ENCODE measurements at places on chromosomes 2 and 18. TPM values are rescaled to one million over a fixed set of nuclear protein-coding genes. Genes with fewer than 3 reads are reported as not detected.
A peak's percentile ranks its signal among the peaks of the same experiment; 100 is the strongest.

The UGT1A4 gene
- not detected for polyA plus RNA-seq

The GPR45 gene
- not detected for polyA plus RNA-seq

GRCh38 chr2:98588880-98589431, 19.4 kb downstream of the COA5 start:
- no peak for DNase-seq
- H3K4me3 ChIP-seq, result no peak overlapping the region
- peaks cover 55% of the 10 kb centered on the region for H3K36me3 ChIP-seq
- H3K4me1 ChIP-seq, result no peaks in the 10 kb centered on the region
- no peaks in the 10 kb centered on the region for H3K27me3 ChIP-seq

The SNTG2 gene
- 0.65 TPM for polyA plus RNA-seq

The CD207 gene
- 0.04 TPM for polyA plus RNA-seq

- H3K36me3 ChIP-seq, result no peaks in the 10 kb centered on the region
- no peaks in the 10 kb centered on the region for H3K4me1 ChIP-seq
- no peaks in the 10 kb centered on the region for H3K27me3 ChIP-seq
- no peak for DNase-seq
Measured at GRCh38 chr2:96393989-96394761, 58.6 kb downstream of the NCAPH start.

The CRYGC gene
- polyA plus RNA-seq, result not detected

- no peaks in the 10 kb centered on the region for H3K27me3 ChIP-seq
- H3K27ac ChIP-seq, result no peak overlapping the region
- no peaks in the 10 kb centered on the region for H3K4me1 ChIP-seq
- no peaks in the 10 kb centered on the region for H3K36me3 ChIP-seq
- H3K4me3 ChIP-seq, result no peak overlapping the region
- no peak for DNase-seq
Measured at GRCh38 chr2:20494241-20494640, 47.4 kb downstream of the RHOB start.

- peaks cover 51% of the 10 kb centered on the region for H3K4me1 ChIP-seq
- H3K4me3 ChIP-seq, result no peak overlapping the region
- no peak for DNase-seq
- no peak overlapping the region for H3K27ac ChIP-seq
- H3K27me3 ChIP-seq, result no peaks in the 10 kb centered on the region
Measured at GRCh38 chr18:36636237-36636817, 192.5 kb downstream of the TPGS2 start.

The GPAT2 gene
- 5.6 TPM for polyA plus RNA-seq

DNA sequence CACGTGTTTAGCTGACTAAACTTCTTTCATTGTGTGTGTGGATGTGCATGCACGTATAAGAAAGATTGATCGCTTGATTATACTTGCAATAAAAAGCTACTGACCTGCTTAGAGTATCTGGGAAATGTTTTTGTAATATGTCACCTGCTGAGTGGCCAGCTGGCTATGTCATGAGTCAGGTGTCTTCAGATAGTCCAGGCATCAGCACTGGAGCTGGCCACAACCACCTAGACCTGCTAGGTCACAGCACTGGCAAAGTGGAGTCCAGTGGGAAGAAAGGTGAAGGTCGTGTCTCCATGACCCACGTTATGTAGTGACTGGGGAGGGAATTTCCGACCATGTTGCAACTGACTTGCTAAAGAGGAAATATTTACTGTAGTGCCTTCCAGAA, 147.0 kb downstream of the ESCO1 start:
- H3K27ac ChIP-seq, result no peak overlapping the region
- peaks cover 18% of the 10 kb centered on the region for H3K4me1 ChIP-seq
- no peaks in the 10 kb centered on the region for H3K36me3 ChIP-seq
- DNase-seq, result no peak
- no peaks in the 10 kb centered on the region for H3K27me3 ChIP-seq

GRCh38 chr2:161369311-161369710, 46.8 kb upstream of the TBR1 start:
- no peak for DNase-seq
- H3K4me1 ChIP-seq, result no peaks in the 10 kb centered on the region
- H3K27me3 ChIP-seq, result no peaks in the 10 kb centered on the region
- H3K36me3 ChIP-seq, result peaks cover 49% of the 10 kb centered on the region
- no peak overlapping the region for H3K4me3 ChIP-seq
- H3K27ac ChIP-seq, result no peak overlapping the region

DNA sequence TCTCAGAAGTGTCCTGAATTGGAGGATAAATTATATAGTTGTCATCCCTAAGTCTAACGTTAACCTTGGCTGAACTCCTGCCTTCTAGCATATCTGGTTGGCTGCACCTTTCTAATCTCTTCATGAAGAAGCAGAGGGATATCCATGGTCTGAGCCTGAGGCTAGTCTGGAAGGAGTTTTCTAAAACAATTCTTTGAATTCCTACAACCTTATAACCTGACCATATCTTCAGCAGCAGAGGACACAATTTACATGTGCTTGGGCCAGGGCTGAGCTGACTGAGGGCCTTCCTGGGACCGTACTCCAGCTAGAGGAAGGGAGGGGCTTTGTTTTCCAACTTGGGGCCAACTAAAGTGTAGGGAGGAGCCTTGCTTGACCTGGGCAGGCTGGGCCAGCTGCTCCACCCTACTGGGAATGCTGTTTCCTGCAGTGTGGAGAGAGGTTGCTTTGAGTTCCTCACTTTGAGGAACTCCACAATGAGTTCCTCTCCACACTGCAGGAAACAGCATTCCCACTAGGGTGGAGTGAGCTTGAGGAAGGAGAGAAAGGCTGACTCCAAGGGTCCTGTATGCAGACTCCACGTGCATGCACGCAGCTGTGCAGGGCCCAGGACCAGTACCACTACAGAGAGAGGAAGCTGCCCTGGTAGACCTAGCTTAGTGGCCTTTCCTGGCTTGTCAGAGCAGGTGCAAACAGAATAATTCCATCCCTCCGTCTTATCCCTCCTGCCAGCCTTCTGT, 19.6 kb downstream of the CEP68 start:
- H3K4me1 ChIP-seq, result peaks cover 46% of the 10 kb centered on the region
- peak overlapping the region; percentile 12 for H3K27ac ChIP-seq
- peaks cover 82% of the 10 kb centered on the region for H3K36me3 ChIP-seq
- no peak overlapping the region for H3K4me3 ChIP-seq

DNA sequence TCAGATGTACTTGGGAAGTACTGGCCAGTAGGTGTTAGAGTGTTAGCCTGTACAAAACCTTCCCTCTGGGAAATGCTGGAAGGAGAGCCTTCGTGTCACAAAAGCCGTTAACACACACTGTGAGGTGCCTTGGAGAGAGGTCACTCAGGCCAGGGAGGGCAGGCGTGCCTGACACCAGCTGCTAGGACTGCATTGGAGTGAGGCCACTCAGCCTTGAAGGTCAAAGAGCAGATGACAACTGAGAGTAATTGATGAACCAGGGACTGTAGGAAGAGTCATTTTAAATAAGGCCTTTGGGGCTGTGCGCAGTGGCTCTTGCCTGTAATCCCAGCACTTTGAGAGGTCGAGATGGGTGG, 45.4 kb downstream of the ASAP2 start:
- H3K27me3 ChIP-seq, result no peaks in the 10 kb centered on the region
- peak overlapping the region; percentile 58 for H3K27ac ChIP-seq
- H3K36me3 ChIP-seq, result no peaks in the 10 kb centered on the region
- no peak for DNase-seq

The ADAM23 gene
- 34.1 TPM for polyA plus RNA-seq

The RGPD4 gene
- not detected for polyA plus RNA-seq

DNA sequence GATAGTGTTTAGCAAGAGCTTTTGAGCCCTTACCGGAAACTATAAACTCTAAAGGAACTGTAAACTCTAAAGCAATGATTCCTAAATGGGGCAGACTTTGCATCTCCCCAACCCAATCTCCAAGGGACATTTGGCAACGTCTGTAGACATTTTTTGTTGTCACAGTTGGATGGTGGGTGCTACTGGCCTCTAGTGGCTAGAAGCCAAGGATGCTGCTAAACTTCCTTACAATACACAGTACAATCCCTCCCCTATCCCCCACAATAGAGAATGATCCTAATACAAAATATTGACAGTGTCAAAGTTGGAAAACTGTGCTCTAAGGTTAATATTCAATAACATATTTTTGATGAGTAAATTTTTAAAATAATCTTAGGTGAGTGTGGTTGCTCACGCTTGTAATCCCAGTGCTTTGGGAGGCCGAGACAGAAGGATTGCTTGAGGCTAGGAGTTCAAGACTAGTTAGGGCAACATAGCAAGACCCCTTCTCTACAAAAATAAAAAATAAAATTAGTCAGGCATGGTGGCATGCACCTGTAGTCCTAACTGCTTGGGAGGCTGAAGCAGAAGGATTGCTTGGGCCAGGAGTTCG, 66.7 kb downstream of the PTPN4 start:
- no peak overlapping the region for H3K27ac ChIP-seq
- DNase-seq, result no peak
- no peak overlapping the region for H3K4me3 ChIP-seq
- no peaks in the 10 kb centered on the region for H3K27me3 ChIP-seq
- H3K4me1 ChIP-seq, result peaks cover 6% of the 10 kb centered on the region

The B3GNT7 gene
- polyA plus RNA-seq, result 0.68 TPM

GRCh38 chr18:13604786-13605185, 121.6 kb downstream of the FAM210A start:
- DNase-seq, result no peak
- no peak overlapping the region for H3K4me3 ChIP-seq
- no peaks in the 10 kb centered on the region for H3K4me1 ChIP-seq
- H3K27me3 ChIP-seq, result no peaks in the 10 kb centered on the region
- no peaks in the 10 kb centered on the region for H3K36me3 ChIP-seq
- no peak overlapping the region for H3K27ac ChIP-seq

DNA sequence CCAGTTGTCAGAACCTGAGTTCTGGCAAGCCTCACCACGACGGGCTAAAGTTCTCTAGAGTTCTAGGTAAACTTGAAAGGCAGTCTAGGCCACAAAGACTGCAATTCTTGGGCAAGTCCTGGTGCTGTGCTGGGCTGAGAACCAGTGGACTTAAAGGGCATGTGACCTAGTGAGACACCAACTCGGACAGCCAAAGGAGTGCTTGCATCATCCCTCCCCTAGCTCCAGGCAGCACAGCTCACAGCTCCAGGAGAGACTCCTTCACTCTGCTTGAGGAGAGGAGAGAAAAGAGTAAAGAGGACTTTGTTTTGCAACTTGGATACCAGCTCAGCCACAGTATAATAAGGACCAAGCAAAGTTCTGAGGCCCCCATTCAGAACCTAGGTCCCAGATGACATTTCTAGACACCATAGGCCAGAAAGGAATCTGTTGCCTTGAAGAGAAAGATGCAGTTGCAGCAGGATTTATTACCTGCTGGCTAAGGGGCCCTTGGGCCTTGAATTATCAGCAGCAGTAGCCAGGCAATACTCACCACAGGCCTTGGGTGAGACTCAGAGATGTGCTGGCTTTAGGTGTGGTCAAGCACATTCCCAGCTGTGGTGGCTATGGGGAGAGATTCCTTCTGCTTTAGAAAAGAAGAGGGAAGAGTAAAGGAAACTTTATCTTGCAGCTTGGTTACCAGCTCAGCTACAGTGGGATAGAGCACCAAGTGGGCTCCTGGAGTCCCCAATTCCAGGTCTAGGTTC, 51.8 kb downstream of the UPP2 start:
- no peak for DNase-seq
- no peak overlapping the region for H3K4me3 ChIP-seq
- no peaks in the 10 kb centered on the region for H3K36me3 ChIP-seq
- H3K27ac ChIP-seq, result no peak overlapping the region
- H3K27me3 ChIP-seq, result no peaks in the 10 kb centered on the region
- H3K4me1 ChIP-seq, result no peaks in the 10 kb centered on the region

The SEPTIN10 gene
- 13.5 TPM for polyA plus RNA-seq

DNA sequence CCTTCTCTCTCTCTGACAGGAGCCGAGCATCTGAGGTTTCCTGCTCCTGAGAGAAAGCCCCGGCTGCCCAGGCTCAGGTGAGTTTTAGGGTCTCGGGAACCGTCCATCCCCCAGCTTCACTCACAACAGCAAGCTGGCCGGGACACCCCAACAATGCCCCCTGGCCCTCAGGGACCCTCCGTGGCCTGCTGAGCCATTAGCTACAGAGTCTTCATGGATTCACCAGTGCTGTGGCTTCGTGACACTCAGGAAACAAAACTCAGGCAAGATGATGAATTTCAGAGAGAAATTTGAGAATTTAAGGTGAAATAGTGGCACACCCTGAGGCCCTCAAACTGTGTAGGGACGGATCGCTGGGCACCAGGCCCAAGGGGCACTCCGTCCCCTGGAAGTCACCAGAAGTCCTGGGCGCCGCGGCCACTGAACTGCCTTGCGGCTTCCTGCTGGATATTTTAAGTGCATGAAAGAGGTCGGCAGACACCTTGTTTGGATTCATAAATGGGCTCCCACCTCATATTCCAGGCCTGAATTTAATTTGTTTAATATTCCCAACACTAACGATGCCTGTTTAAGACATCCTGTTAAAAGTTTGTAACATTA, 368.3 kb upstream of the SALL3 start:
- H3K4me3 ChIP-seq, result no peak overlapping the region
- no peak overlapping the region for H3K27ac ChIP-seq
- no peaks in the 10 kb centered on the region for H3K27me3 ChIP-seq

The GYPC gene
- polyA plus RNA-seq, result 369 TPM

GRCh38 chr2:24837996-24838513, 44.8 kb downstream of the CENPO start:
- H3K4me3 ChIP-seq, result no peak overlapping the region
- no peaks in the 10 kb centered on the region for H3K27me3 ChIP-seq
- H3K27ac ChIP-seq, result no peak overlapping the region
- no peak for DNase-seq
- H3K4me1 ChIP-seq, result no peaks in the 10 kb centered on the region

- no peaks in the 10 kb centered on the region for H3K36me3 ChIP-seq
- H3K4me1 ChIP-seq, result peaks cover 12% of the 10 kb centered on the region
- H3K27ac ChIP-seq, result no peak overlapping the region
Measured at GRCh38 chr2:172965433-172966212, 110.0 kb upstream of the MAP3K20 start.

DNA sequence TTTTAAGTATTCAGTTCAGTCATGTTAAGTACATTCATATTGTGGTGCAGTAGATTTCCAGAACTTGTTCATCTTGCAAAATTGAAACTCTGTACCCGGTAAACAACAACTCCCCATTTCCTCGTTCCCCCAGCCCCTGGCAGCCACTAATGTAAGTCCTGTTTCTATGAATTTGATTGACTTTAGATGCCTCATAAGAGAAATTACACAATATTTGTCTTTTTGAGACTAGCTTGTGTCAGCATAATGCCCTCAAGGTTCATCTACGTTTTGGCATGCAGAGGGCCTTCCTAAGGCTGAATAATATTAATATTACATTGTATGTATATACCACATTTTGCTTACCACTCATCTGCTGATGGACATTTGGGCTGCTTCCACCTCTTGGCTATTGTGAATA, 30.9 kb downstream of the METTL21A start:
- H3K27ac ChIP-seq, result no peak overlapping the region
- no peaks in the 10 kb centered on the region for H3K4me1 ChIP-seq
- no peak overlapping the region for H3K4me3 ChIP-seq

- H3K36me3 ChIP-seq, result peaks cover 2% of the 10 kb centered on the region
- peaks cover 6% of the 10 kb centered on the region for H3K4me1 ChIP-seq
- H3K27ac ChIP-seq, result peak overlapping the region; percentile 53
Measured at GRCh38 chr2:25981596-25982272, 563 bp downstream of the KIF3C start.

Measured in heart left ventricle (tissue), 16 donors.